ENCODE measurements at places on chromosomes 5 and 9. TPM values are rescaled to one million over a fixed set of nuclear protein-coding genes. Genes with fewer than 3 reads are reported as not detected.

ANKRD20A1 gene
- not detected for total RNA-seq

DNA sequence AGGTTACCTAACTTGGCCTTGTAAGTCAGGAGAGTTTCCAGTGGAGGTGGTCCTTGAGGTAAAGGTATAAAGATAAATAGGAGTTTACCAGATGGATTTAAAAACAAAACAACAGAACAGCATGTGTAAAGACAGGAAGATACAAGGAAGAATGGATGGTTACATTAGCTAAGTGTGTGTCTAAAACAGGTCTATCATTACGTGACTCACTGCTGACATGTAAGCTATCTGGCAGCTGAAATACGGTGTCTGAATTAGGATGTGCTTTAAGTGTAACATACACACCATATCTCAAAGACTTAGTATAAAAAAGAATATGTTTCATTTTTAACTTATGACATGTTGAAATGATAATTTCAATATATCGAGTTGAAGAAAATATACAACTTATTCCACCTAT lies 405.1 kb upstream of the ADAMTSL1 start:
- no peak for DNase-seq

GRCh38 chr9:68455451-68455850 lies 85.2 kb downstream of the TMEM252 start:
- no peak for DNase-seq

DNA sequence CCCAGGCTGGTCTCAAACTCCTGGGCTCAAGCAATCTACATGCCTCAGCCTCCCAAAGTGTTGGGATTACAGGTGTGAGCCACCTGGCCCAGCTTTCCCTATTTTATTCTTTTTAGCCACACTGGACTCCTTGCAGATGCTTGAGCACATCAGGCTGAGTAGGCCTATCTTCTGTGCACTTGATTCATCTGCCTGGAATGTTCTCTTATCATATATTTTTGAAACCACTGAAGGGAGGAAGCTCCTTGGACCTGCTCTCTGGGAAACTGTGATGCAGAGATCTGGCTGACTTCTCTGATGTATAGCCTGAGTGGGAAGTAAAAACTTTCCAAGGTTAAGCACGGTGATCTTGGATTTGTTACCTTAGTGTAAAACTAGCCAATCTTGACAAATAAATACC lies 6.5 kb upstream of the MAT2B start:
- DNase-seq: peak; percentile 47

LSM11 gene
- 2.4 TPM for total RNA-seq

- no peak for DNase-seq
Observed at GRCh38 chr9:127763918-127764384, 14.5 kb downstream of the SH2D3C start.

GRCh38 chr9:99038484-99038820 lies 66.5 kb upstream of the TGFBR1 start:
- no peak for DNase-seq

DNA sequence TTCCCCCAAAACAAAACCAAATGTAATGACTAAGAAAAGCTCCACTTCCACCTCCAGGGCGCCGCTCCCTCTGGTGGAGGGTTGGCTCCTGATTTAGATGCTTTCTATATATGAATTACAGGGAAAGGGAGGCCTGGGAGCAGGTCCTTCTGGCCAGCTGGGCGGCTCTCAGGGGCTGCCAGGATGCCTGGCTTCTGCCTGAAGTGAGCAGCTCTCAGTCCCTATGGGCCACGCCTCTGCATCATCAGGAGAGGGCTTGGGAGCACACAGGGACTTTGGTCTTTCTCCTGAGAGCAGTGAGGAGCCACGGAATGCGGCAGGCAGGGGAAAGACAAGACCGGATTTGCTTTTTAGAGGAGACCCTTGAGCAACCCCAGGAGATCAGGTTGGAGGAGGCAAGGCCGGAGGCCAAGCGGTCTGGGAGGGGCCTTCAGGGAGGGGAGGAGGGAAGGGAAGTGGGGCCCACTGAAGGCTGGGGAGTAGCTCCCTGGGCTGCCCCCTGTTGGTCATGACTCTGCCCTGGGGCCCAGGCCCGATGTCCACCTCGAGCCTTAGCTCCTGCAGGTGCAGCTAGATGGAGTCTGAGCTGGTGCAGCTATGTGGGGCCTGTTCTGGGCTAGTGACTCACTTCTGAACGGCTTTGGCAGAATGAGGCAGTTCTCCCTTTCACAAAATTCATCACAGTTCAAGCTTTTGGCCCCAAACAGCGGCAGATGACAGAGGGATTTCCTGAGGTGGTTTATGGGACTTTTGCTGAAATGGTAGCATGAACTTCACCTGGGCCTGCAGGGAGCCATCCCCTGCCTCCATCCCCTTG lies 11.3 kb upstream of the GRHPR start:
- peak; percentile 23 for DNase-seq

- no peak for DNase-seq
Observed at GRCh38 chr9:112032009-112032408, 135.4 kb downstream of the UGCG start.

DNA sequence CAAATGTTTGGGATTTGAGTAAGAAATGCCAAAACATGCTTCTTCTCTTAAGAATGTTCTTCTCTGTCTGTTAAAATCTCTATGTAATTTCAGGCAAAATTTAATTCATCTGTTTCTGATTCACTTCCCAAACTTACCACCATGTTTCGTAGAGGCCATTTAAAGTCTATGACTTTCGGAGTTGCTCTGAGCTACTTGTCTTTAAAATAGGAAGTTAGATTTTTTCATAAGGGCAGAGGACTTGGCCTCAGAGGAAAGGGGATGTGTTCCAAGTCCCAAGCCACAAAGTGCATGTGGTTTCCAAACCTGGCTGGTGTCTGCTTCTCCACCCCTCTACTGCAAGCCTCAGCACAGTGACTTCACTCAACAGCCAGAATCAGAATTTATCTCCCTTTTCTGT lies 111.3 kb upstream of the ADRA1B start:
- no peak for DNase-seq

TNFSF15 gene
- total RNA-seq: 0.12 TPM

DNA sequence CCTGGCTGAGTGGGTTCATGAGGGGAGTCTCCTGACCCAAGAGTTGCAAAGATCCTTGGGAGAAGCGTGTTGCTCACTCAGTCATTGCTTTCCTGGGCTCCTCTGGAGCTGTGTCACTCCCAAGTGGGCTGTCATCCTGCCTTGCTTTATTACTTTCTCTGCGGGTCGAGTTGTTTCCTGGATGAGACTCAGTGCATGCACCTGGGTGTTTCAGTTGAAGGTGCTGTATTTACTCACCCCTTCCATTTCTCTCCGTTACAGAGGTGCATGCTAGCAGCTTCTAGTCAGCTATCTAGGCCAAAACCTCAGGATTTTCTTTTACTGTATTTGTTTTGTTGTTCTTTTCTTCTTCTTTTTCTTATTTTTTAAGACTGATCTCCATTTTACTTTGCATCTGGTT lies 785.5 kb upstream of the EDIL3 start:
- DNase-seq: no peak

DNA sequence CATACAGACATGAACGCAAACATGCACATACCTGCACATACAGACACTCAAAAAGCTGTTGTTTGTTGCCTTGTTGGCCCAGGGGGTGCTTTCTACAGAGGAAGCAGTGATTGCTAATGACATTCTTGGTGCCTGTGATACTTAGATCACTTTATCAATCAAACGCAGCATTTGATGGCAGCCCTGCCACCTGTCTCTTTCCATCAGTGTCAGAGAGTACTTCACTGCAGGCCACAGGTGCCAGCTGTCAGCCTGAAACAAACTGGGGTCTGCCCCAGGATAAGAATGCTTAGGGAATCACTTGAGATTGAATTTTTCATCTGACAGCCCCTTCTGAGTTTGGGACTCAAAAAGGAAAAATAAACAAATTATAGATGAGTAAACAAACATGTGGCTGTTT lies 388.9 kb upstream of the SGCD start:
- no peak for DNase-seq

DNA sequence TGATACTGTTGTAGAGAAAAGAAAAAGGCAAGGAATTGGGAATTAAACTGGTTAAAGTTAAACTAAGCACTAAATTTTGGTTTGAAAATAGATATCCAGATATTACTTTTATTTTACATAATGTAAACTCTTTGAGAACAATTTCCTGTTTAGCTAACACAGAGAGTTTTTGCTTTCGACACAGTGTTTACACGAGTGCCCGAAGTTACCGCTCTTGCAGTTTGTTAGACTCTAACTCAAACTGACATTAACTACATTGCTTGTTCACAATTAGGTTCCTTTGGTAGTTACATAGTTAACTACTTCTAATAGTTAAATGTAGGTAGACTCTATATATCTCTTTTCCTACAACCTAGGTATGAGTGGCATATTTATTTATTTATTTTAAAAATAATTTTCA lies 117.1 kb upstream of the CHD1 start:
- DNase-seq: no peak

DNA sequence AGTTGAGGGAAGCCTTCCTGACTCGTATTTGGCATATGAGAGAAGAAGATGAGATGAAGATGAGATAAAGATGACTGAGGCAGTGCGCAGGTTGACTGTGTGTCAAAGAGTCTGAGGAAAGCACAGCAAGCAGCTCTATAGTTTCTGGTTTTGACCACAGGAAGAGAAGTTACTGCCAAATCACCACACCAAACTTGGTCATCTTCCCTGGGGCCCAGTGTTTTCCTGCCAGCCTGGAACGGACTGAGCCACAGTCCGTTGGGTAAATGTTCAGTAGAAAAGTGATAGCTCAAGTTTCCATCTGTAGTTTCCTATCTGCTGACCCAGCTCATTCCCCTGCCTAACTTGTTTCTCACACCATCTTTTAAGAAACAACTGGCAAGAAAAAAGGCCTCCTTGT lies 80.7 kb upstream of the ADAMTS19 start:
- DNase-seq: no peak

GFI1B gene
- not detected for total RNA-seq

- DNase-seq: no peak
Observed at GRCh38 chr5:106825374-106825773, 845.4 kb downstream of the EFNA5 start.

GRCh38 chr5:55702598-55703345 lies 9.4 kb downstream of the SLC38A9 start:
- no peak for DNase-seq

SLC34A1 gene
- total RNA-seq: not detected

GRCh38 chr5:151721812-151722391 lies 35.2 kb upstream of the SPARC start:
- DNase-seq: no peak

Data from HFFc6 (cell line).